ENCODE measurements at places on chromosomes 12 and 14.

- no peak for DNase-seq
These were observed 34.9 kb upstream of the SPTSSA start for GRCh38 chr14:34496679-34497513.

DNA sequence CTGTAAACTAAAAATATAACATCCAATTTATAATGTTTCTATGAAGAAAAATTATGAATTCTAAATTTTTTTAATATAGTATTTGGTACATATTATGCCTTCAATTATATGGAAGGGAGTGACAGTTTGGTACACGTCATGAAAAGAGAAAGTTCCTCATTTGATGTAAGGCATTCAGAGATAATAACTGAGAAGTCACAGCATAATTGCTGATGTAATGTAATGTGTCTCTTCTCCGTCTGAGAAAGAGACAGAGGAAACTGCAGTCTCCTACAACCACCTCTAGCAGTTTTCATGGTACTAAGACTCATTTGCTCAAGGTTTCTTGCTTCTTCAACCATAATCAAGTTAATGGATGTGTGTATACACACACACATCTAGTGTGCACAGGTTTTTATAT is 2.3 kb upstream of the CD69 start:
- no peak for DNase-seq

GRCh38 chr12:124296916-124297351 is 2.0 kb downstream of the RFLNA start:
- no peak for DNase-seq

DNA sequence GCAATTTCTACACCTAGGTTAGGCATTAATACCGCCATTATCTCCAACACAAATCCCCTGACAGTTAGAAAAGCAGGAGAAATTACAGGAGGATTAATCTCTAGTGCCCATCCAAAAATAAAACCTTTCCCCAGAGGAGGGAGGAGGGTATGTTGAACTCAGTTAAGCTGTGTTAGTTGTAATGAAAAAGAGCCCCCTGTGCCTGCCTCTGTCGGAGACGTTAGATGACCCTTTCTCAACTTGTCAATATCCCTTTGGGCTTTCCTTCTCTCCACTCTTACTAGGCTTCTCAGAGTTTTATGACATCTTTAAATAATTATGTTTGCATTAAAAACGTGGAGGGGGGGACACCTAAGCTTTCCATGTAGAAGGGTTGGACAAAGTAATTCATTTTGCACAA is 278.2 kb downstream of the PDZRN4 start:
- no peak for DNase-seq

DNA sequence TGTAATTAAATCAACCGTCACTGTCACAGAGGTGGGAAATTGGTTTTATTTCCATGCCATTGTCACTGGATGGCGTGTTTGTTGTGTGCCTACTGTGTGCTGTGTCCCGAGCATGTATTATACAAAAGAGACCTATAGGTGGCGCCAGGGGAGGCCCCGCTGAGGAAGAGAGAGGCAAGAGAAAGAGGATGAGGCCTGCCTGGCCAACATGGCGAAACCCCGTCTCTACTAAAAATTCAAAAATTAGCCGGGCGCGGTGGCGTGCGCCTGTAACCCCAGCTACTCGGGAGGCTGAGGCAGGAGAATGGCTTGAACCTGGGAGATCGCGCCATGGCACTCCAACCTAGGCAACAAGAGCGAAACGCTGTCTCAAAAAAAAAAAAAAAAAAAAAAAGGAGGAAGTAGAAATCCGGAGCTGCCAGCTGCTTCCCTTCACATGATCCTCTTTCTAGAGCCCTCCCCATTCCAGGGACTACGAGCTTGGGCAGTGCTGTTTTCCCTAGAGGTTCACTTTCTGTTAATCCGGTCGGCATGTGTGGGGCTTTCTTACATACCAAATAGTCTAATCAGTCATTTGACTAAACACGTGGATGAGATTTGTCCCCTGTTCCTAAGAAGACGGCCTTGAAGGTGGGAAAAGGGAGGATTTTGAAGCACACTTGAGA is 6.4 kb upstream of the CCDC175 start:
- no peak for DNase-seq
